Dorsolateral prefrontal cortex (tissue), 122 donors: ENCODE measurements at places on chromosomes 1 and 21. TPM values are rescaled to one million over a fixed set of nuclear protein-coding genes. Genes with fewer than 3 reads are reported as not detected.

DIO1 gene
- total RNA-seq: not detected

RPE65 gene
- 1.1 TPM for total RNA-seq

TNFRSF18 gene
- total RNA-seq: 2.2 TPM

CYP4A22 gene
- 0.43 TPM for total RNA-seq

RORC gene
- 0.51 TPM for total RNA-seq
